Common myeloid progenitor, CD34-positive (primary cell): ENCODE measurements at places on chromosomes 16 and 17.

DNA sequence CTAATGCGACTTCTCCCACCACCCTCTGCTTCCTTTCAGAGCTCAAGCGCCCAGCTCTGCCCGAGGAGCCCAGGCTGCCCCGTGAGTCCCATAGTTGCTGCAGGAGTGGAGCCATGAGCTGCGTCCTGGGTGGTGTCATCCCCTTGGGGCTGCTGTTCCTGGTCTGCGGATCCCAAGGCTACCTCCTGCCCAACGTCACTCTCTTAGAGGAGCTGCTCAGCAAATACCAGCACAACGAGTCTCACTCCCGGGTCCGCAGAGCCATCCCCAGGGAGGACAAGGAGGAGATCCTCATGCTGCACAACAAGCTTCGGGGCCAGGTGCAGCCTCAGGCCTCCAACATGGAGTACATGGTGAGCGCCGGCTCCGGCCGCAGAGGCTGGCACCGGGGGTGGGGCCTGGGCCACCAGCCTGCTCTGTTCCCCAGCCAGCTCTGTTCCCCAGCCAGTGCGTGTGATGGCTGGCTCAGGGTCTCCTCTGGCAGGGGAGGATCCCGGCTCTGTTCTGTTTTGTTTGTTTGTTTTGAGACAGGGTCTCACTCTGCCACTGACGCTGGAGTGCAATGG is 18.7 kb downstream of the CRISPLD2 start:
- DNase-seq = no peak

DNA sequence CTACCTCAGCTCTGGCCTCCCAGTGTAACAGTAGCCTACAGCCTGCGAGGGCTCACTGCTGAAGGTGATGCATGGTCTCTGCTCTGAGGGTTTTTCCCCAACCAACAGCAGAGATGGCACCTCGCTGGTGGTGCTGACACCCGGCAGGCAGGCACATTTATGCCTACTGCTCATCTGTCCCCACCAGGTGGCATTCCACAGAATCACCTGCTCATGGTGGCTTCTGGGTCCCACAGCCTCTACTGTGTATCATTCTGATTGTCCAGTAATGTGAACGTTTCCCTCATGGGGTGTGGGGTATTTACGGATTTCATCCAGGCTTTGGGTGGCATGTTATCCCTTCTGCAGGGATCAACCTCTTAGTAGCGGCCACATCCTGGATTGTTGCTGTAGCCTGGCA is 331.5 kb downstream of the SNX29 start:
- no peak for DNase-seq

- DNase-seq = no peak
Observed at GRCh38 chr16:82059983-82060421, 24.9 kb downstream of the HSD17B2 start.

- DNase-seq = peak; percentile 81
Observed at GRCh38 chr16:55703003-55704001, 47.5 kb downstream of the SLC6A2 start.

DNA sequence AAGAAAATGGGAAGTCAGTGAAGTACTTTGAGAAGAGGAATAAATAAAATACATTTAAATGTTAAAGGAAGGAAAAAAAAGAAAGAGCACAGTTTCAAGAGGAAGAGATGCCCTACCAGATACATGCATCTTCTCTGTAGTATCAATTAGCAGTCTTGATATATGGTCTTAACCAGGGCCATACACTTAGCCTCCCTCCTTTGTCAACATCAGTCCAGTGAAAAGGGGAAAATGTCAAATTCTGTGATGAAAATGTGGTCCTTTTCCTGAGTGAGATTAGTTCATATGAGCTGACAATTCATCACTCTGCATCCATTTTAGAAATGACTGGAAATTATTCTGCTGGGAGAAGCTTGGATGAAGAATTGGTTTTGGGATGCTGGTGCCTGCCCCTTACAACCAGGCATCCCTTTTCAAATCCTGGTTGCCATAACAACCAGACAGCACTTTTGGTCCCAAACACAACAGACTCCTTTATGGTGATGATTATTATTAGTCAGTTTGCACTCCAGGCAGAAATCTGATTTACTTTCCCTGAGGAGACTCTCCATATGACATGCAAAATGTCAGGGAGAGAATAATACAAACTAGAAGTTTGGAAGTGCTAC is 933.6 kb upstream of the CDH8 start:
- no peak for DNase-seq

DNA sequence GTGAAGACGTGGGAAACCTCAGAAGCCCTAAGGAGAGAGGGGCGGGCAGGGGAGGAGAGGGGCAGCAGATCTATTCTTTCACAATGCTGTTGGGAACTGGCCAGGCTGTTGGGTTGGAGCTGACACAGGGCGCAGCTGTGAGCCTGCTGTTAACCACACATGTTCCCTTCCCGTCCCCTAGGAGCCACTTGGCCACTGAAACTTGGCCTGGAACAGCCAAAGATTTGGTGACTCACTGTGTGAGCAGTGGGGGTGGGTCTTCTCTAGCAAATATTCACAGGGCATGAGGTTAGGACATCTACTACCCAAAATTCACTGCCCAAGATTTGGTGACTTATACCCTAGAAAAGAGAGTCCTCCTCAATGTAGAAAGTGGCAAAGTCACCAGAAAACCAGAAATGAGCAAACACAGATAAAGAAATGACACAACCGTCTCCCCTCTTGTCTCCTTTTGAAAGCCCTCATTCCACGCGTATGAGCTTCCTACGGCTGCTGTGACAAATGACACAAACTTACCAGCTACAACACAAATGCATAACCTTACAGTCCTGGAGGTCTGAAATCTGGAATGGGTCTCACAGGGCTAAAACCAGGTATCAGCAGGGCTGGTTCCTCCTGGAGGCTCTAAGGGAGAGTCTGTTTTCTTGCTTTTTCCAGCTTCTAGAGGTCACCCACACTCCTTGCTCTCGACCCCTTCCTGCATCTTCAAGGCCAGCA is 6.3 kb downstream of the TBC1D16 start:
- DNase-seq = peak; percentile 61
